Fibroblast of skin of right biceps (primary cell): ENCODE measurements at places on chromosomes 7 and 10.
A peak's percentile ranks its signal among the peaks of the same experiment; 100 is the strongest.

GRCh38 chr10:75425291-75426079 lies 5.9 kb upstream of the LRMDA start:
- DNase-seq: no peak

DNA sequence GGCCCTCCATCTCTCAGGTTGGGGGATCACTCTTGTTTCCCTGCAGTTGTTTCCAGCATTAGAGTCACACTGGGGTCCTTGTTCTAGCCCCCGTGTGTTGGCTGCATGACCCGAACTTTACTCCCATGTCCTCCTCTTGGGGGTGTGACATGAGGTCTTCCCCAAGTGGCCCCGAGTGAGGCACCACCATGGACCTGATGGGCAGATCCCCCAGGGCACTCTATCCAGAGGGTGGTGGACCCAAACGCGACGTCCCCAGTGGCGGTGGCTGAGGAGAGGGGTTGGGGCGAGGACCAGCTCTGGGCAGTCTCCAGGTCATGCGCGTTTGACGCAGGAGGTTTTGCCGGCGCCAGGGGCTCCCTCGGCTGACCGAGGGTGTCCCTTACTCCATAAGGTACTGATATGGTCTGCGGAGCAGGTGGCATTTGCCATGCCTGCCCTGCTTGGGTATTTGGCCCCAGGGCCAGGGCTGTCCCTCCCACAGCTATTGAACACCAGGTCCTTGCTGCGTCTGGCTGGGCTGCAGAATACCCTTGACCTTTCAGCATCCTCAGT lies 131.9 kb downstream of the LHPP start:
- no peak for DNase-seq

DNA sequence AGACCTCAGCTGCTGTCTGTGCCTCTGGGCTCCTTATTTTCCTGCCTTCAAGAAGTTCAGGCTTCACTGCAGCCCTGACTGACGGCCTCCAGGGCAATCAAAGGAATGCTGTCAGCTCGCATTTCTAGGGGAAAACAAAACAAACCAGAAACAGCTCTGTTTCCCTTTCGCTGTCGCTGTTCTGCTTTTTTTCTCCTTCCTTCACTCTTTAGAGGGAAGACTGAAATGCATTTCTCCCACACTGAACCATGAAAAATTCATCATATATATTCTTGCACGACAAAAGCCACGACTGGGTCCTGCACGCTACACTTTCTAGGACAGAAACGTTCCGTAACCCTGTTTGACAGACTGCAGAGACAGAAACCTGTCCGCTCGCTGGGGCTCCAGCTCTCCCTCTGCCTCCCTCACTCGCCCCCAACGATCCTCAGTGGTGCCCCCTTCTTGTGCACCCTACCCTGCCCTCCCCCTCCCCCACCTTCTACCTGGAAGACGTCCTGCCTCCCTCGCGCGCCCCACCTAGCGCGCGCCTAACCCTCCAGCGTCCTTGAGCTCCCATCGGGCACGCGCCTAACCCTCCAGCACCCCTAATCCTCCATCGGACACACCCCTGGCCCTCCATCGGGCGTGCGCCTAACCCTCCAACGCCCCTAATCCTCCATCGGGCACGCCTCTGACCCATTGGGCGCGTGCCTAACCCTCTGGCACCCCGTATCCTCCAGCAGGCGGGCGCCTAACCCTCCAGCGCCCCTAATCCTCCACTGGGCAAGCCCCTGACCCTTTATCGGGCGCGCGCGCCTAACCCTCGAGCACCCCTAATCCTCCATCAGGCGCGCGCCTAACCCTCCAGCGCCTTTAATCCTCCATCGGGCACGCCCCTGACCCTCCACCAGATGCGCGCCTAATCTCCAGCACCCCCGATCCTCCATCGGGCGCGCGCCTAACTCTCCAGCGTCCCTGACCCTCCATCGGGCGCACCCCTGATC lies 37.1 kb downstream of the SVOPL start:
- no peak for DNase-seq

GRCh38 chr7:140597428-140597949 lies 43.1 kb downstream of the DENND2A start:
- no peak for DNase-seq

DNA sequence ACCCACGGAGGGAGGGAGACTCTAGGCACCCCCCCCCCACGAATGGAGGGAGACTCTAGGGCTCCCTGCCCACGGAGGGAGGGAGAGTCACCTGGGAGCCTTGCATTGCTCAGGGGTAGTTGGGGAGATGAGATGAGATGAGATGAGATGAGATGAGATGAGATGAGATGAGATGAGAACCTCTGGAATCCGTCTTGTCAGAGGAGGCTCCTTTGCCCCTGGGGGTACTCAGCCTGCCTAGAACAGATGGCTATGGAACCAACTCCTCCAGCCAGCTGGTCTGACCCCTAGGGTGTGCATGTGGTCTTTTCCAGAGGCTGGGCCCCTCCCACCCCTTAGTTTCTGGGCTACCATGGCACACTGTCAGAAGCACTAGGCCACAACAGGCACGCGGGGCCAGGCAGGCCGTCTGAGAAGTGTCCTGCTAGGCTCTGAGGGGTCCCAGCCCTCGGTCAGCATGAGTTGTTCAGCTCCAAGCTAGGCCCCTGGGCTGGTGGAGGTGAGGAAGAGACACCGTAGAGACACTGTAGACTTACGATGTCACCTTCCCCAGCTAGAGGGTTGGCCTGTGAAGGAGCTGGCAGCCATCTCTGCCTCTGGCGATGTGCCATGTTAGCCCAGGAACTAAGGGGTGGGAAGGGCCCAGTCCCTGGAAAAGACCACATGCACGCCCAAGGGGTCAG lies 8.8 kb downstream of the TSPAN15 start:
- DNase-seq: no peak

DNA sequence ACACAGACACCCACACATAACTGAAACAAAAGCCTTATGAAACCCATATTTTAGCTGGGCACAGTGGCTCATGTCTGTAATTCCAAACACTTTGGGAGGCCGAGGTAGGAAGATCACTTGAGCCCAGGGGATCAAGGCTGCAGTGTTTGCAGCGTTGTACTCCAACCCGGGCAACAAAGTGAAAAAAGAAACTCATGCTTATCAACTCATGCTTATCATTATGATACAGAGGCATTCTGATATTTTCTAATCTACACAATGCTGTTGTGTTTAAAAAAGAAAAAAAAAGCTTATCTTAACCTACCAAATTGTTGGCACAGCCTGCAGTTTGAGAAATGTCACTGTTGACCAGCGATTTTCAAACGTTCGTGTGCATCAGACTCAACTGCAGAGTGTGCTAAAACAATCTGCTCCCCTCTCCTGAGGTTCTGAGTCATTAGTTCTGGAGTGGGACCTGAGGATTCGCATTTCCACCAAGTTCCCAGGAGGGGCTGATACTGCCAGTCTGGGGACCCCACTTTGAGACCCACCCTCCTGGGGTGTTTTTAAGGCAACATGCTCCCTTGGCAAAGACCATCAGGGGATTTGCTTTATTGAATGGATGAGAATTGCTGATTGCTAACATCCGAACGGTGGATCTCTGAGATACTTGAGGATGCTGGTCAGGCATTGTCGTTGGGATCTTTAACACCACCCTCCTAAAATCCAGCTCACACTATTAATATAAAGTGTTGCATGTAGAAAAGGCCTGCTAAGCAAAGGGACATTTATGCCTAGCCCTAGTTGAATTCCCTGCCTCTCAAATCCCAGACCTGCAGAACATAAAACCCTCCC lies 16.2 kb downstream of the CHST3 start:
- DNase-seq: no peak

GRCh38 chr7:158618745-158619140 lies 31.1 kb upstream of the PTPRN2 start:
- DNase-seq: no peak

- no peak for DNase-seq
These were observed 38.3 kb upstream of the TOMM7 start for GRCh38 chr7:22860784-22861482.

- DNase-seq: no peak
These were observed 277.0 kb downstream of the EXOC4 start for GRCh38 chr7:133529861-133530260.

GRCh38 chr7:49783446-49783845 lies 10.0 kb downstream of the VWC2 start:
- DNase-seq: no peak

GRCh38 chr7:118239014-118239413 lies 14.5 kb downstream of the ANKRD7 start:
- no peak for DNase-seq

DNA sequence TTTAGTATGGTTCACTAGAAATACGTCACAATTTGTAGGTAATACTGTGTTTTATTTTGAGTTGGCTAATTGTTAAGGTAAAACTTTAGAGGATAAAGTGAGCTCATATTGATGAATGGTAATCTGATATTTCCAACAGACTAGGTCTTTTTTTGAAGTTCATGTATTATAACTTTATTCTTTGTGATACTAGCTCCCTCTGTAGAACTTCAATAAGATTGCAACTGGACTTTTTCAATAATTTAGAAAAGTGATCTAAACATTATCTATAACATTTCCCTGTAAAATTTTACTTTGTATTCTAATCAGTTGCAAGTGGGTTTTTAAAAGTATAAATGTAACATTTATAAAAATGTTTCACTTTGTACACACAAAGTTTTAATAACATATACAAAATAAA lies 83.5 kb downstream of the ADK start:
- DNase-seq: no peak

DNA sequence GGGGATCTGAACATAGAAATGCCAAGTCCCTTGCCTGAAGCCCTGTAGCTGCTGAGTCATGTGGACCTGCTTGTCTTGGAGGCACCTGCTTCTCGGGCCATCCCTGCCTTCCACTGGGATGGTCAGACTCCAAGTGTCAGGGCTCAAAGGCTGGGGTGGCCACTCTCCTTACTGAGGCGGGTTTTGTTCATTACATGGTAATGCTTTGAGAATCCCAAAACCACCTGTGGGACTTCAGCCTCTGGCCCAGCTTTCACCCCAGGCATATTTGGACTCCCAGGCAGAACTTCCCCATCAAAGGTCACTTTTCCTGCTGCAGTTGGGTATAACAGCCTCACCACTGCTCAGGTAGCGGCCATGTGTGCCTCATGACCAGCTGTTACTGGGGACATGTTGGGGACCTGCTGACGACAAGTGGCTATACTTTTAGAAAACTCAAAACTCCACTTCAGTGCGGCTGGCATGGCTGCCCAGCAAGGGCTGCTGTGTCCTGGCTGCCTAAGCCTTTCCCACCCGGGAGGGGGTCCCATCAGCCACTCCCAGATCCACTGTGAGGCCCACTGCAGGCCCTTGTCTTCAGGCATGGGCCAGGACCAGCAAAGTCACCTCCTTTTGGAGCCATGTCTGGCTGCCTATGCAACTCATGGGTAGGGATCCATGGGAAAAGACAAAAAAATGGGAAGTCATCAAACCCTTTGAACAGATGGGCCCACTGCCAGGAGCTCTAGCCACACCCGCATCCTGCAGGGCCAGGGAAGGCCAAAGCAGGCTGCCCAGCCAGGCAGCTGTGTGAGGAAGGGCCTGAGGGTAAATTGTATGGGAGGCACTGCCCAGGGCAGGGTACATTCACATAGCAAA lies 96.7 kb downstream of the ARHGAP22 start:
- DNase-seq: no peak

- no peak for DNase-seq
These were observed 6.8 kb upstream of the CDH23 start for GRCh38 chr10:71389768-71390460.

GRCh38 chr10:88256013-88256680 lies 327.0 kb downstream of the RNLS start:
- DNase-seq: no peak

DNA sequence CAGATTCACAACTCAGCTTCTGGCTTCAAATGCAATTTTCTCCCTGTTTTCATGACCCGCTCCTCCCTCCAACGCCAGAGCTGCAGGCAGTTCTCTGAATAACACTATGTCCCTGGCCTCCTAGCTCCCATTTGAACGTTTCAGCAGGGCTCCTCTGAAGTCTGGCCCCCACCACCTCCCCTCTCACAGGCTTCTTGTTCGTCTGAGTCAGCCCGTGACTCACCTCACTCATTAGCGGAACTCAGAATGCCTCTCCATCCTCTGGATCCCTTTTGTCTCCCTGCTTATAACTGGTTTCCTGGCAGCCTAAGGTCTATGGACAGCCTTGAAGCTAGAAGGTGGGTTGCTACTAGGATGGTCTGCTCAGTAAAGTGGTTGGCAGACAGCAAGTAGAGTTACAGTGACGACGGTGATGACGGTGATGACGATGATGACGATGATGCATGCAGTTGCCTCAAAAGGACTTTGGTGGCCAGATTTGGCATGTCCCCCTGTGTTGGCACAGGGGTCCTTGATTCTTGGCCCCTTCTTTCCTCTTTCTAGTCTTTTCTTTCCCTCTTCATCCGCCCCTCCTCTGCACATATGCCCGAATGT lies 83.3 kb upstream of the MKLN1 start:
- DNase-seq: peak; percentile 97

DNA sequence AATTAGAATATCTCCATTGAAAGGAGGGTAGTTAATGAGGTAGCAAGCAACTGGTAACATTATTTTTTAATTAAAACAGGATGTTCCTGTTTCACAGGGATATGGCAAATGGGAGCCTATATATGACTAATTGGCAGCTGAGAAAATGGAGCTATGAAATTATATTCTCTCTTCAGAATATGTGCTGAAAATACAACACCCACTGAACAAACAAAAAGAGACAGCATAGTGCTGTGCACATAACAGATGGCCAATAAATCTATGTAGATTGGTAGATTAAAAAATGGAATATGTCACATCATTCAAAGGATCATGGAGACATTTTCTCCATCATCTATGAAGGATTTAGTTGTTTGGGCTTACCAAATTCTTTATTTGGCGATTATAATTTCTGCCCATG lies 362.0 kb downstream of the GPR37 start:
- DNase-seq: no peak

DNA sequence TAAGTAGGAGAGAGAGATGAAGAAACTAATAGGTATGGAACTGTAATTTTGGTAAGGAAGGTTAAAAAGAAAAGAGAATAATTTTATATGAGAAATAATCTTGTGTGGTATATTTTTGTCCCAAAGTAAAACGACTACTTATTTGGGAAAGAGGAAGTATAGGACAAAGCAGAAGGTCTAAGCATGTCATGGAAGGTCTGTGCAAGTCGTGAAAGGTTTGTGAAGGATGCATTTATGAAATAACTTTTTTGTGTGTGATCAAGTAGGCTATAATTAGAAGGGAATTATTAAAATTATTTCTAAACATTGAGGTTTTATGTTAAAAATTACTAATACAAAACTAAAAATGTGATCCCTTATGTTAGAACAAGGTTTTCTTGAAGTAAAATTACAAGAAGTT lies 63.3 kb downstream of the ZNF783 start:
- DNase-seq: no peak

GRCh38 chr7:79570903-79571302 lies 117.4 kb upstream of the MAGI2 start:
- DNase-seq: no peak

DNA sequence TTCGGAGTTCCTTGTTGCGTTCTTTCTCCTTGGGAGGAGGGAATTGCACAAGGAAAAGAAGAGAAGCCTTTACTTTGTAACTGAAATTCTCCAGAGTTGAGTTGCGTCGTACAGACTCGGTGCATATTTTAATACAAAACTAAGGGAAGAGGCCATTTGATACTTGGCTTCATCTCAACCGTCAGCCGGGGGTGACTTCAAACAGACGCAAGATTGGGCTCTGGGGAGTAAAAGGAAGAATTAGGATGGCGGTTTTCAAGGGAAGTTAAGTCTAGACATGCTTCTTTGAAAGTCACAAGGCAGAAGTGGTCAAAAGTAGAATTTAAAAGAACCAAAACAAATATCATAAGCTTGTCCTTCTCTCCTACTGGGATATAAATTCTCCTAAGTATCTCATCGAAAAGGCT lies 1.6 kb downstream of the PRR15 start:
- no peak for DNase-seq

- no peak for DNase-seq
These were observed 7.0 kb downstream of the SPACDR start for GRCh38 chr7:100457033-100457432.
